Activated T-helper 2 cell treated with anti-CD3 and anti-CD28 coated beads, Interferon-gamma antibody, Interleukin-2, Interleukin-4, amounts not matched to agents 10 μg/mL and 5 μg/mL and 100 μg/mL, durations not matched to agents 14 hours and 24 hours and 36 hours (primary cell): ENCODE measurements at places on chromosomes 7 and 10. TPM values are rescaled to one million over a fixed set of nuclear protein-coding genes. Genes with fewer than 3 reads are reported as not detected.

Gene DOCK1
- 0.59 and 1.1 TPM in 2 replicates for total RNA-seq

Gene NFKB2
- total RNA-seq, result 310 and 323 TPM in 2 replicates

Gene ARMC3
- total RNA-seq, result not detected in 2 replicates

Gene CYP3A7
- total RNA-seq, result not detected in 2 replicates

Gene NME8
- not detected in 2 replicates for total RNA-seq

Gene LIPM
- total RNA-seq, result not detected in 2 replicates

Gene ITPRID1
- total RNA-seq, result not detected in 2 replicates

Gene ABHD11
- 17.3 and 18.2 TPM in 2 replicates for total RNA-seq

Gene ALDH18A1
- 121 and 127 TPM in 2 replicates for total RNA-seq

Gene HPS1
- total RNA-seq, result 61.2 and 62.0 TPM in 2 replicates

Gene ADAMTS14
- total RNA-seq, result 0.39 and 0.46 TPM in 2 replicates

Gene ANKRD61
- 0.25 and 0.27 TPM in 2 replicates for total RNA-seq

Gene PNLIPRP2
- total RNA-seq, result not detected in 2 replicates
